ENCODE measurements at places on chromosomes 6 and 20.
A peak's percentile ranks its signal among the peaks of the same experiment; 100 is the strongest.

DNA sequence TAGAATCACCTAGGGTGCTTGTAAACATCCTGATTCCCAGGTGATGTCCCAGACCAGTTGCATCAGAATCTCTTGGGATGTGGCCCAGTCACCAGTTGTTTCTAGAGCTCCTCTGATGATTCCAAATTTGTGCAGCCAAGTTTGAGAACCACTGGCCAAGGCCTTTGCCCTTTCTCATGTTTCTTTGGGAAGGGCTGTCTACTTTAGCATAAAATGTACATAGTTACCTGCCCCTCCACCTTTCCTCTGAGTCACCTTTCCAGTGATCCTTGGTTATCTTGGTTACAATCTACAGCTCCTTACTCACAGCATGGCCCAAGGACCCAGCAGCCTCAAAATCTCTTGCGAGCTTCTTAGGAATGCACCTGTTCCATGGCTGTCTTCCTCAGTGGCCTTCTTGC lies 266.4 kb upstream of the PRND start:
- no peak for DNase-seq

DNA sequence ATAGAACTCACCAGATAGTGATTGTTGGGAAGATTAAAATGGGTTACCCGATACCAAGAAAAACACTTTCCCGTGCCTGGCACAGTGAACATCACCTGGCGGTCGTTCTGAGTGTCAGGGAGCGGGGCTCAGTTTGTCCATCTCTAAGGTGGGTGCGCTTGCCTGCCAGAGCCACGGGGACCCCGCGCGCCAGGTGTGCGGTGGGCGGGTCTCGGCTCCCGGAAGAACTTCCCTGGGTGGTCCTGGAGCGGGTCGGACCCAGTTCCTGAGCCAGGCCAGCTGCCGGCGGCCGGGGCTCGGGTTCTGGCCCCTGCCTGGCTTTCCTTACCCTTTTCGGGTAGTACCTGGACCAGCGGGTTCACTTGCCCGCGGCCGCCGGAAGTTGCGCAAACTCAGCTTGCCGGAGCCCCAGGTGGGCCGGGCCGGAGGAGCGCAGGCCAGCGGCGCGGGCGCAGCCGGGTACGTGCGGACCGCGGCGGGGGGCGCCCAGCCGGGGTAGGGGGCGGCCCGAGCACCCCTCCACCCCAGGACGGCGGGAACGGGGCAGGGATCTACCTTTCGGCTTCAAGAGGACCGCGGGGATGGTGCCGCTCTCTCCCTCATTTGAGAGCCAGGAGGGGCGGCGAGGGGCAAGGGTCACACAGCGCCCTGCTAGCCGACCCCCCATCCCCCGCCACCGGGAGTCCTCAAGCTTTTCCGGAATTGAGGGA lies 7.5 kb downstream of the FAM110A start:
- DNase-seq, result no peak

DNA sequence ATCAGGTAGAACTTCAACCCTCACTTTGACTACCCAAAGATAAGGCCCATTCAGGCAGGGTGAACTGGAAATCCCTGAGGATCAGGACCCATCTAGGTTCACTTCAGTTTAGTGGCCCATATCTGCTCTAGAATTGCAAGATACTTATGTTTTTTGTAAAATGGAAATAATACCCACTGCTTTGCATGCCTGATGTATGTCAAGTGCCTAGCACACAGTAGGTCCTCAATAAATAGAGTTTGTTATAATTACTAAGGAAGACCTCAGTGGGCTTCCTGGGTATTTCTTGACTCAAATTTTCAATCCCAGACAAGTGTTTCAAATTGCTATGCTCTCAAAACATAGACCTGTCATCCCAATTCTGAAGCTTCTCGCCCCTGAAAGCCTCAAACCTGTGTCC lies 32.5 kb downstream of the PIGU start:
- DNase-seq, result no peak

DNA sequence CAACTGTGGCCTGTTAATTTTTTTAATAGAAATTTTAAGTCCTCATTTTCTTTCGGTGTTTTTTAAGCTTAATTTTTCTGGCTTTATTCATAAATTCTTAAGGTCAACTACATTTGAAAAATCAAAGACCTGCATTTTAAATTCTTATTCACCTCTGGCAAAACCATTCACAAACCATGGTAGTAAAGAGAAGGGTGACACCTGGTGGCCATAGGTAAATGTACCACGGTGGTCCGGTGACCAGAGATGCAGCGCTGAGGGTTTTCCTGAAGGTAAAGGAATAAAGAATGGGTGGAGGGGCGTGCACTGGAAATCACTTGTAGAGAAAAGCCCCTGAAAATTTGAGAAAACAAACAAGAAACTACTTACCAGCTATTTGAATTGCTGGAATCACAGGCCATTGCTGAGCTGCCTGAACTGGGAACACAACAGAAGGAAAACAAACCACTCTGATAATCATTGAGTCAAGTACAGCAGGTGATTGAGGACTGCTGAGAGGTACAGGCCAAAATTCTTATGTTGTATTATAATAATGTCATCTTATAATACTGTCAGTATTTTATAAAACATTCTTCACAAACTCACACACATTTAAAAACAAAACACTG lies 10.1 kb downstream of the HFE start:
- peak; percentile 64 for DNase-seq

GRCh38 chr20:47062226-47062890 lies 167.7 kb downstream of the EYA2 start:
- DNase-seq, result no peak

DNA sequence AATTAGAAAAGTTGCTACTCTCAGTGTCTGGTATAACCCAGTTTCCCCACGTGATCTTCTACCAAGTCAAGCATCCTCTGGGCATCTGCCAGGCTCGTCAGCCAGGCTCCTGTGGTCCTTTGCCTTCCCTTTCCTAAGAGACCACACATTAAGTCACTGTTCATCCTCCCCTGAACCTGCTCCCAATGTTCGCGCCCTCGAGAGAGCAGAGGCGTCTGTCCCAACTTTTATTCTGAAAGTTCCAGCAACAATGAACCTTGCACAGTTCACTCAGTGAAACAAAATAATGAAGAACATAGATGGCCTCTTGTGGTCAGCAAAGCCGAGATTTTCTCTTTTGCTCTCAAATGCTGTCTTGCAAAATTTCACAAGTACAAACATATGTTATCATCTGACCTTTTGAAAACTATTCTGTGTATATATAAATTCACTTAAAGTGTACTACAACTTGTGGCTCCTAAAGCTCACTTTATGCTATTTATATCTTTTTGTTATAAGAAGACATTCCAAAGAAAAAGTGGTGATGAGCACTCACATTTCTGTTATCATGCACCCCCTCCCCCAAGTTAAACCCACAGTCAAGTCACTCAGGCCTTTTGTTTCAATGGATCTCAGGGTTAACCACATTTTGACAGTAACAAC lies 39.2 kb upstream of the NHSL1 start:
- no peak for DNase-seq

GRCh38 chr6:116564311-116564710 lies 7.0 kb upstream of the RWDD1 start:
- no peak for DNase-seq

- no peak for DNase-seq
Measured at GRCh38 chr6:157471895-157472686, 91.1 kb downstream of the ZDHHC14 start.

GRCh38 chr6:137941995-137942394 lies 74.9 kb downstream of the TNFAIP3 start:
- DNase-seq, result no peak

DNA sequence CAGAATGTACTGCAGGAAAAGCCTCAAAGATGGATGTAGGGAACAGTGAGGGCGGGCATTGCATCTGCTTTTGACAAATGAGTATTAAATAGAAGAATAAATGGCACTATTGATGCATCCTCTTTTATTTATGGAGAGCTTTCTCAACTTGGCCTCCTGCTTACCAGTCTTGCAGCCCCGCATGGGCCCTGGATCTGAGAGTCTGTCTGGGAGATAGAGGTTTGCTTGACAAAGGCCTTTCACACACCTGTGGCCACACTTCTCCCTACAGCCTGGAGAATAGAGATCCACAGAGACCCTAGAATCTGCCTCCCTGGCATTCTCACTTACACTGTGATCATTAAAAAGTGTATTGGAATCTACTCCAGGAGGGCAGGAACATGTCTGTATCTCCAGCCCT lies 203.8 kb upstream of the CDH4 start:
- DNase-seq, result no peak

GRCh38 chr20:58128635-58129625 lies 99.5 kb downstream of the ANKRD60 start:
- DNase-seq, result no peak

DNA sequence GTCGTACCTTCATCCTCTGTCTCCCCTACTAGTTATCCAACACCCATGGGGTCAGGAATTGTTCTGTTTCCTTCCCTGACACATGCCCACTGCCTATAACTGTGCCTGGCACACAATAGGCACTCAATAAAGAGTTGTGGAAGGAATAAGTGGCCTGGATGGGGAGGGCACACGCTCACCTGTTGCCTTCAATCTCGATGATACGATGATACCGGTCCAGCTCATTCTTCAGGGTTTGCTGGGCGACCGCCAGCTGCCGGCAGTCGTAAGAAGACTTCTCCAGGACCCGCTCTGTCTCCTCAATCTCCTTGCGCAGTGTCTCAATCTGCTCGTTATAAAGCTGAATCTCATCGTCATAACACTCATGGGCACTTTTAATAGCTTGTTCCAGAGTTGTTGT lies 32.5 kb downstream of the BFSP1 start:
- no peak for DNase-seq

DNA sequence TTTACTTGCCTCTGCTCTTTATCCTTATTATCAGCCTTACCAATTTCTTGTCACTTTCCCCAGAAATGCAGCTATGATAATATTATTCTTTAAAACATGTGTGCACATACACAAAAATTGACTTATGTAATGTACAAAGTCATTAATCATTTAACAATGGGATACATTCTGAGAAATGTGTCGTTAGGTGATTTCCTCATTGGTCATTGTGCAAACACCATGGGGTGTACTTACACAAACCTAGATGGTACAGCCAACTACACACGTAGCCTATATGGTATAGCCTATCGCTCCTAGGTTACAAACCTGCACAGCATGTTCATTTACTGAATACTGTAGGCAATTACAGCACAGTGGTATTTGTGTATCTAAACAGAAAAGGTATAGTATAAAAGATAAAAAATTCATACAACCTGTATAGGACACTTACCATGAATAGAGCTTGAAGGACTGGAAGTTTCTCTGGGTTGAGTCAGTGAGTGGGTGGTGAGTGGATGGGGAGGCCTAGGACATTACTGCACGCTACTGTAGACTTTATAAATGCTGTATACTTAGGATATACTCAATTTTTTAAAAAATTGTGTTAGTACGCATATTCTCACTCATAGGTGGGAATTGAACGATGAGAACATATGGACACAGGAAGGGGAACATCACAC lies 56.9 kb downstream of the HIVEP1 start:
- no peak for DNase-seq

- DNase-seq, result no peak
Measured at GRCh38 chr6:75128878-75129570, 76.8 kb downstream of the COL12A1 start.

DNA sequence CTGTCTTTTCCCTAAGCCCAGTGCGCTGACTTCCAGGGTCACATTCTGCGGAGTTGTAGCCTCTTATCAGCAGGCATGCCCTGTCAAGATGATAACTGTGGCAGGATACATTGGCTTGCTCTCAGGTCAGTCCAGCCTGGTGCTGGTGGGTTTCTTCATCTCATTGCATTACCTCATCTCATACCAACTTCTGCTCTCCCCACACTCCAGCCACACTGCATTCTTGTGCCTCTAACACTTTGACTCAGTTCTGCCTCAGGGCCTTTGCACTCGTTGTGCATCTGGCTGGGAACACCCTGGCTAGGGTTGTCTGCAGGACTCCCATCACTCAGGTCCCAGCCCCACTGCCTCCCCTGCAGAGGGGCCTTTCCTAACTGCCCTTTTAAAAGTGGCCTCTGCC lies 110.3 kb upstream of the BACH2 start:
- no peak for DNase-seq

DNA sequence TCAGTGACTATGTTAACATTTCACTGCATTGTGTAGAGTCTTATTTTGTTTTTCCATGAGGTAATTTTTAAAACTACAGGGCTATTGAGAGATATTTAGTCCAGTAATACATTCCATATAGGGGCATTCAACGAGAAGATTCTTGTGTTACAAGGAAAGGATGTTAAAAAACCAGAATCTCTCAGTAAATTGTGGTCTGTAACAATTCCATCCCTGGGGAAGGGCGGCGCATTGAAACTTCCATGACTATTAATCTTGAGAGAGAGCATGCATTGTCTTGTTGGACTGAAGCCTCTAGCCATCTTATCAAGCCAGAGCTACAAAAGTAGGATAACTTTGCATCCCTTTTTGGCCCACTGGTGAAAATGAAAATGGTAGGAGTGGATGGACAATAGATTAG lies 119.7 kb downstream of the BCKDHB start:
- no peak for DNase-seq

- DNase-seq, result no peak
Measured at GRCh38 chr6:24911796-24912382, 23.9 kb downstream of the RIPOR2 start.

GRCh38 chr20:44948513-44948912 lies 11.7 kb downstream of the TOMM34 start:
- no peak for DNase-seq

DNA sequence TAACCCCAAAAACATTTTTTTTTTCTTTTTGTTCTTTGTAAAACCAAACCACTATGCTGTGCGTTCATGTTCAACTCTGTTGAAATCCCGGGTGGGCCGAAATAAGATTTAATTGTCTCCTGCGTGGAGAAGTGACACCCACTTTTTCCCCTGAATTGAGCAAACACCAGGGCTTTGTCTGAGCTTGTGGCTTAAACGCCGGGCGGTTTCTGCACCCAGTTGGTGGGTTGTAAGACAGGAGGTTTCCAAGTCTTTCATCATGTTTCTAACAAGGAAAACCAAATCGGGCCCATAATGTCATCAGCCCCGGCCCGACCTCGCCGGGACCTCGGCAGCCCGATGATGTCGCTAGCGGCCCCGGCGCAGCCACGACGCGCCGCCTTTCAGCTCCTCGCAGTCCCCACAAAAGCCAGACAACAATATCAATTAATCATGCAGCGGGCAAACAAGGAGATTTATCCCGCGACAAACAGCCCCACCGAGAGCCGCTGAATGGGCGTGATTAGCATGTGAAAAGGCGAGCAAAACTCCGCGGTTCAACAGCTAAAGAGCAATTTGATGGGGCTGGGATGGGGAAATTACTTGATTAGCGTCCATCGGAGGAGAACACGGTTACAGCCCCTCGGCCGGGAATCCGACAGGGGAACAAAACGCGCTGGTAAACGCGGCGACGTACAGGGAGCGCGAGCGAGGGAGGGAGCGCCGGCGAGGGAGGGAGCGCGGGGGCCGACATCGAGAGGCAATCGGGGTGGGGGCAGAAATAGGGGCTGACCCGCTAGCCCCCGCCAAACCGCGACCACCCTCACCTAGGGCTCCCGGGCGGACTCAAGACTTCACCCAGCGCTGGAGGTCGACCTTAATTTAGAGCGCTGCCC lies 5.3 kb downstream of the LINC00237 start:
- DNase-seq, result no peak
